Stimulated activated CD8-positive, alpha-beta memory T cell treated with anti-CD3 and anti-CD28 coated beads, Interleukin-15, amount 100 ng/mL, for 1 hour (primary cell): ENCODE measurements at places on chromosomes 7 and 10.

DNA sequence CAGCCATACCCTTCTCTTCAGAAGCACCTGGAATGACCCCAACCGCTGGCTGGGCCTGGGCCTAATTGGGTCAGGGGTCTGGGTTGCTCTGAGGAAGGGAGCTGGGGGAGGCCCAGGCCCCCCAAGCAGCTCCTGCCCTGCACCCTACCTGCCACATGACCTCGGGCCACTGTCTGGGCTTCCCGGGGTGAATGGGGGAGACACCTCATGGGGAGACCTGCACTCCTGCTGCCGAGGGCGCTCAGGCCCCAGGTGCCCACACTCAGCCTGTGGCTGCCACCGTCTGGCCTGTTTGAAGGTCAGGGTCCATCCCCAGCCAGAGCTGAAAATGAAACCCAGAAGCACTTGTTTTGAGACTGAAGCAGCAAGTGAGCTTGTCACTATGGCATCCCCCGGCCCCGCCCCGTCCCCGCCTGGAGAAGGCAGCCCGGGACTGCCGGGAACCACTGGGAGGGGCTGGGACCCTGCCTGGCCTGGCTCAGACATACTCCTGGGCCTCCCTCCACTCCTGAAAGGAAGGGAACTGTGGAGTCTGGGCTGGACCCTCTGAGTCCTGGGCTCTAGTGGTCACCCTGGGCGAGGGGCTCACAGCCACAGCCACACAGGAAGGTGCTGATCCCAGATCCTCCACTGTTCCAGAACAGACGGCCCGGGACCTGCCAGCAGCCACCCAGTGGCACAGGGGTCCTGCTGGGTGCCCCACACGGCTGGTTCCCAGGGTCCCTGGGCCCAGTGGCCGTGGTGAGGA is 7.4 kb upstream of the MICALL2 start:
- DNase-seq: no peak

DNA sequence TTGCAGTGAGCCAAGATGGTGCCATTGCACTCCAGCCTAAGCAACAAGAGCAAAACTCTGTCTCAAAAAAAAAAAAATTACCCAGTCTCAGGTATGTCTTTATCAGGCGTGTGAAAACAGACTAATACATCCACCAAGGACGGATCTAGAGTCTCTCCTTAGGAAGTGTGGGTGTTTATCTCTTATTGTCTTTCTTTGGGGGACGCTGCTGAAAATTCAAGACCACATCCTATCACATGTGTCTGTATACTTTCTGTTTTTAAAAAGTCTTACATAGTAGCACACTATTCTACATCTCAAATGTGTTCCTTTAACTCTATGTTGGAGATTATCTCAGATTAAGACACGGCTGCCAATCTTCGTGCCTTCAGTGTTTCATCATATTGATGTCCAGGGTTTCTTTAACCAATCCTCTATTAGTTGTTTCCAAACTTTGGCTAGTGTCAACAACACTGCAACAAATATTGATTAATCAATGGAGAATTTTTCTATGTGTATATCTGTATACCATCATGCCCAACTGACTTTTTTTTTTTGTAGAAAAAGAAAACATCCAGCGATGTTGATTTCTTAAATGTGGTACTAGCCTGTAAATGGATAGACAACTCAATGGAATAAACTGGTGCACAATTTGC is 92.3 kb upstream of the KDM7A start:
- no peak for DNase-seq

GRCh38 chr7:84629216-84629615 is 434.6 kb upstream of the SEMA3A start:
- DNase-seq: no peak

DNA sequence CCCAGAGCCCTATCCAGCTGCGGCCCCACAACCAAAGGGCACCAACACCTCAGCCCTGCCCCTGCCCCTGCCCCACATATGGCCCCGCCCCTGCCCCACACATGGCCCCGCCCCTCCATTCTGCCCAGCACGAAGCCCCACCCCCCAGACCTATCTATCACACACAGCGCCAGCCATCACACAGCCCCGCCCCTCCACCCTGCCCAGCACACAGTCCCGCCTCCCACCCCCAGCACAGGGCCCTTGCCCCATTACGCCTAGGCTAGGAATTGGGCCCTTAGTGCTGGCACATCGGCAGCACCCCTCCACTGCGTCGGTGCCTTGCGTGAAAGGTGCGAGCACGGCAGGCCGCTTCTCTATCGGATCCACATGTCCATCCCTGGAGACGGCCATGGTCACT is 126.8 kb downstream of the MAD1L1 start:
- no peak for DNase-seq

GRCh38 chr7:31825576-31825975 is 138.6 kb downstream of the PPP1R17 start:
- DNase-seq: no peak

DNA sequence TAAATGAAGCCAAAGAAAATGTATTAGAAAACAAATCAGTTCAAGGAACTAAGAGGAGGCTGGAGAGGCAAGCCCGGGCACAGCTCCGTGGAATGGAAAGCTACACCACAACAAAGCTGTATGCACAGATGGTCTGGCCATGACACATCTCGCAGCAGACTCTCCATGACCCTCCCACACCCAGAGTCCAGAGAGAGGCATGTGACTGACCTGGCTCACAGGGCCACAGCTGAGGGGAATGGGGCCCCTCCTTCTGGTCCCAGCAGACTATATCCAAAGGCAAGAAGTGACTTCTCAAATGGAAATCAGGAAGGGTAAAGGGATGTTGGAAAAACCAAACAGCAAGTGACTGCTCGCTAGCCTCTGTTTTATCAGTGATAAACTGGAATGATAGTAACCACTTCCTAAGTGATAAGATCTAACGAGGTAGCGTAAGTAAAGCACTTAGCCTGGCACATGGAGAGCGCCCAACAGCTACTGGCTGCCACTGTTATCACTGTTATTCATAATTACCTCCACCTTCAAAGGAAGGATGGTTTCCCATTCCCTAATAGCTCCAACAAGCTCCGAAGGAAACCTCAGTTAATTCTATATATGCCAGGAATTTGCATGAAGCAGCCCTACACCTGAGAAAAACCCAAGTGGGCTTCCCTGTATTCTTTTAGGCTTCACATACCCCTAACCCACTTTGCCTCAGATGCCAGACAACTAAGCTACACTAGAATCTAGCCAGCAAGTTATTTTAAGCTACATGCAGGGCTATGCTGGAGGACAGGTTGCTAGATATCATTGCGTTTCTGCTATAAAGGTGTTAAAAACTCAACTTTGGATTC is 8.4 kb downstream of the OSBPL3 start:
- no peak for DNase-seq

DNA sequence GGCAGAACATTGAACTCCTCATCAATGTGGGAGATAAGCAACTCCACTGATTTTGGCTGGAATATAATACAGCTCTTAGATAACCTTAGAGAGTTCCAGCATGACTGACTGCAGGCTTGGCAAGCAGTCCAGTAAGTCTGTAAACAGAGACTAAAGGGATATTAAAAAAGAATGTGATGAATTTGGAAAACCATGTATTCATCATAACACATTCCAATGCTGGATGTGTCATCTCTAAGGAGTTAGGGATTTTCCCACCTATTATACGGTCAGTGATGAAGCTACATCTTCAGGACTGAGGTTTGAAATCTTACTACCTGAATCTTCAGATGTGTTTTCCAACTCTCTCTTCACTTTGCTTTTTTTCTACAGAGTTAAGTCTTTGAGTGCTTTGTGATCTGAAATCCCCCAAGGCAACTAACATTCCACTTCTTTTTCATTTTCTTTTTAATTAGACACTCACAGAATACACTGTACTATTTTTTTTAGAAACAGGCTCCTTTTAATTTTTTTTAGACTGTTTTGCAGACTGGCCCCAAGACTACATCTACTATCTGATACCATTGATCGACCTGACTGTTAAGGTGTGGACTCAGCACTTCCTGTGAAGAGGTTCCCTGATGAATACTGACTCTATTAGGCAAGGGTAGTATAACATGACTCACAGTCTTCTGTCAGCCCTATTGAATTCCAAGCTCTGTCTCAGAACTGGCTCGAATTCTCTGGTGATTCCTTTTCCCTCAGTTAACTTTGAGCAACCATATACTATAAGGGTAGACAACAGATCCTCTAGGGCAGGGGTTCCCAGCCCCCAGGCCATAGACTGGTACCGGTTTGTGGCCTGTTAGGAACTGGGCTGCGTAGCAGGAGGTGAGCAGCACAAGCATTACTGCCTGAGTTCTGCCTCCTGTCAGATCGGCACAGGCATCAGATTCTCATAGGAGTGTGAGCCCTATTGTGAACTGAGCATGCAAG is 678.2 kb downstream of the GRM8 start:
- no peak for DNase-seq

DNA sequence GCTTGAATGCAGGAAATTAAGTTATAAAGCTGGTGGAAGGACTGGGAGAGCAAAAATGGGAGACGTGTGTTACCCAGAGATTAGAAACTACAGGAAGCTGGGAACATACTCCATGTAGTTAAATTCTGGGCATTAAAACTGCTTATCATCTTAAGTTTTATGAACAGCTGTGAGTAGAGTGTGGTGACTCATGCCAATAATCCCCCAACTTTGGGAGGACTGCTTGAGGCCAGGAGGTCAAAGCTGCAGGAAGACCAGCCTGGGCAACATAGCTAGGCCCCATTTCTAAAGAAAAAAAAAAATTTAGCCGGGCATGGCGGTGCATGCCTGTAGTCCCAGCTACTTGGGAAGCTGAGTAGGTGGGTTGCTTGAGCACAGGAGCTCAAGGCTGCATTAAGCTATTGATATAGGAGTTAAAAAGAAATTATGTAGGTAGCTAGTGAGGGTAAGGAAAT is 56.2 kb upstream of the SEPHS1 start:
- no peak for DNase-seq

DNA sequence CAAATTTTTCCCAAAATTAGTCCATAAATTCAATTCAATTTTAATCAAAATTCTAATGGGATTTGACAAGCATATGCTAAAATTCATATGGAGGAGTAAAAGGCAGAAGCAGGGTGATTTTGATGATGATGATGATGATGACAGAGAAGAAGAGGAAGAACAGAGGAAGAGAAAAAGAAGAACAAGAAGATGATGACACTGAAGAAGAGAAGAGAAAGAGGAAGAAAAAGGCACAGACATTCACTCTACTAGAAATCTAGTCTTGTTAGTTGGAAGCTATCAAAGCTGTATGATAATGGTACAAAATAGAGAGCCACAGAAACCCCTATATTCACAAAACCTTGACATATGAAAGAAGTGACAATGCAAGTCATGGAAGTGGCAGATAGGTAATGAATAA is 157.9 kb downstream of the ELMO1 start:
- DNase-seq: no peak

- DNase-seq: no peak
These were observed 506.0 kb downstream of the AUTS2 start for GRCh38 chr7:70104243-70104642.
